ENCODE measurements at places on chromosomes 13 and 19.
A peak's percentile ranks its signal among the peaks of the same experiment; 100 is the strongest.

GRCh38 chr13:30832845-30833332, 73.2 kb upstream of the MEDAG start:
- no peak for DNase-seq

GRCh38 chr13:46913757-46914156, 16.9 kb upstream of the HTR2A start:
- DNase-seq: no peak

GRCh38 chr19:33417751-33418150, 44.2 kb downstream of the CEBPG start:
- DNase-seq: no peak

DNA sequence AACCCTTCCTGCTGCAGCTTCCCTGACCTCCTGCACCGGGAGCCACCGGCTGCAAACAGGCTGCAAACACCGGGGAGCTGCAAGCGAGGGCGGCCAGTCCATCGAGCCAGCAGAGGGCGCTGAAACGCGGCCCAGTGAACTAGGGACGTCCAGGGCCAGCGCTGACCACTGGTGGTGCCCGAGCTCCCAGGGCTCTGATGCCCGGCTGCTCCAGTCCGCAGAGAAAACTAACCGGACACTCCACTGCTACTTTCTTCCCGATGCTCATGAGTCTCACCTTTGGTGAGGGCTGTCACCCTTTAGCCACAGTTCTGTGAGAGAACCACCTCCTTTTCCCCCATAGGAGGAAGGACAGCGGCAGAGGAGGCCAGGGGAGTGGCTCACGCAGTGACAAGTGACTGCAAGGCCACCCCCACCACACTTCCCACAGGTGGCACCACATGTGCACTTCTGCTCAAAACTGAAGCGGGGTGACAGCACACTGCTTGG, 82.8 kb upstream of the MTIF3 start:
- peak; percentile 14 for DNase-seq

- no peak for DNase-seq
Measured at GRCh38 chr13:93794197-93794885, 567.7 kb downstream of the GPC6 start.

GRCh38 chr13:109517517-109517916, 268.9 kb downstream of the IRS2 start:
- no peak for DNase-seq

DNA sequence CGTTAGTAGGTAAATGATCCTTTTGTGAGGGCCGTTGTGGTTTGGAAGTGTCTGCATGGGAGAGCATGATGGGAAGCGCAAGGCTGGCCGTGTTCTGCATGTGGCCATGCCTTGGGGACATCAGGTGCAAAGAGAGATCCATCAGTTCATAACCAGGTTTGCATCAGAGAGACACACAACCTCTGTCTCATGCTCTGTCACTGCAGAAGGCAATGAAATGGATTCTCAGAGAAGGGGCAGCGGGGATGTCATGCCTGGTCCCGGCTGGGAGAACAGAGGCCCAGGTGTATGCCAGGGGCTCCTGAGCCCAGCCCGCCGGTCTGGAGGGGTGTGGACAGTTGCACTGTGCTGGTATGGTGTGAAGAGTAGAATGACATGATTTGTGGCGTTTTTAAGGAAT, 60.2 kb downstream of the GGACT start:
- DNase-seq: no peak

GRCh38 chr13:112616586-112617362, 28.8 kb upstream of the TUBGCP3 start:
- no peak for DNase-seq

DNA sequence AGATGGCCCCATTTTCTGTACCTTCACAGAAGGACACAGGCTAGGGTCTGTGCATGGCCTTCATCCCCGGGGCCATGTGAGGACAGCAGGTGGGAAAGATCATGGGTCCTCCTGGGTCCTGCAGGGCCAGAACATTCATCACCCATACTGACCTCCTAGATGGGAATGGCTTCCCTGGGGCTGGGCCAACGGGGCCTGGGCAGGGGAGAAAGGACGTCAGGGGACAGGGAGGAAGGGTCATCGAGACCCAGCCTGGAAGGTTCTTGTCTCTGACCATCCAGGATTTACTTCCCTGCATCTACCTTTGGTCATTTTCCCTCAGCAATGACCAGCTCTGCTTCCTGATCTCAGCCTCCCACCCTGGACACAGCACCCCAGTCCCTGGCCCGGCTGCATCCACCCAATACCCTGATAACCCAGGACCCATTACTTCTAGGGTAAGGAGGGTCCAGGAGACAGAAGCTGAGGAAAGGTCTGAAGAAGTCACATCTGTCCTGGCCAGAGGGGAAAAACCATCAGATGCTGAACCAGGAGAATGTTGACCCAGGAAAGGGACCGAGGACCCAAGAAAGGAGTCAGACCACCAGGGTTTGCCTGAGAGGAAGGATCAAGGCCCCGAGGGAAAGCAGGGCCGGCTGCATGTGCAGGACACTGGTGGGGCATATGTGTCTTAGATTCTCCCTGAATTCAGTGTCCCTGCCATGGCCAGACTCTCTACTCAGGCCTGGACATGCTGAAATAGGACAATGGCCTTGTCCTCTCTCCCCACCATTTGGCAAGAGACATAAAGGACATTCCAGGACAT, 7.0 kb upstream of the CEACAM7 start:
- DNase-seq: no peak

DNA sequence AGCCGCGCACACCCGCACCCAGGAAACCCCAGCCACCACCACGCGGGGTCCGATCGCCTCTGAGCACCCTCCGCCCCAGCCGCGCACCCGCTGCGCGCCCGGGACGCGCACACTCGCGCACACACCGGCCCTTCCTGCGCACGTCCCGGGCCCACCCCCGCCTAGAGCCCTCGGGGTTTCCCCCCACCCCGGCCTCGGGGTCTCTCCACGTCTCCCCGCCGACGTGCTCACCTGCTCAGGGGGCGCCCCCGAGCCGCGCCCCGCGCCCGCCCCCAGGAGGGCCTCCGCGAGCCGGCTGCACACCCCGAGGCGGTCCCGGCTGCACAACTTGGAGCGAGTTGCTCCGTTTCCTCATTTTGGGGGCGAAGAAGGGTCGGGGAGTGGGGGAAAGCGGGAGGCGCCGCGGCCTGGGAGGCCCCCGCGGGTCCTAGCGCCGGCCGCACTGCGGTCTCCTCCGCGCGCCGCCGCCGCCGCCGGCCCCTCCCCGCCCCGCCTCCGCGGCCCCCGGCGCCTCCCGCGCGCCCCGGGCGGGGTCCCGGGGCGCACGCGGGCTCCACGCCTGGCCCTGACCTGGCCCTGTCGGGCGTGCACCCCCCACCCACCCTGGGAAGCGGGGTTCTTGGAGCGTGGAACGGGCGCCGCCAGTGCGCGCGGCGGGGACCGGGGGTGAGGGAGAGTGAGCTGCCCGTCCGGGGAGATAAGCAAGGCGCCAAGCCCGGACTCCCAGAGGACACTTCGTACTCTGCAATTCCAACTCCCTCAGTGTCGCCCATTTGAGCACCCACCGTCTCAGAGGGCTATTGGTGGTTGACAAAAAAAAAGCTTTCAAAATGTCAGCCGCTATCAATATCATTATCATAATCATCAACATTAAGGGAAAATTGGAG, at the start of gene MATK:
Gene MATK, minus strand, starts transcription at position 444 of the 887 bp plus-strand sequence. CDS start 1,246 bp downstream, outside the sequence.
- DNase-seq: no peak

- no peak for DNase-seq
Measured at GRCh38 chr19:40191836-40192646, 815 bp downstream of the MAP3K10 start.
